Neuronal stem cell (in vitro differentiated cells): ENCODE measurements at places on chromosomes 16 and 17.
A peak's percentile ranks its signal among the peaks of the same experiment; 100 is the strongest.

GRCh38 chr17:45042346-45043120, 8.9 kb downstream of the DCAKD start:
- DNase-seq = no peak

DNA sequence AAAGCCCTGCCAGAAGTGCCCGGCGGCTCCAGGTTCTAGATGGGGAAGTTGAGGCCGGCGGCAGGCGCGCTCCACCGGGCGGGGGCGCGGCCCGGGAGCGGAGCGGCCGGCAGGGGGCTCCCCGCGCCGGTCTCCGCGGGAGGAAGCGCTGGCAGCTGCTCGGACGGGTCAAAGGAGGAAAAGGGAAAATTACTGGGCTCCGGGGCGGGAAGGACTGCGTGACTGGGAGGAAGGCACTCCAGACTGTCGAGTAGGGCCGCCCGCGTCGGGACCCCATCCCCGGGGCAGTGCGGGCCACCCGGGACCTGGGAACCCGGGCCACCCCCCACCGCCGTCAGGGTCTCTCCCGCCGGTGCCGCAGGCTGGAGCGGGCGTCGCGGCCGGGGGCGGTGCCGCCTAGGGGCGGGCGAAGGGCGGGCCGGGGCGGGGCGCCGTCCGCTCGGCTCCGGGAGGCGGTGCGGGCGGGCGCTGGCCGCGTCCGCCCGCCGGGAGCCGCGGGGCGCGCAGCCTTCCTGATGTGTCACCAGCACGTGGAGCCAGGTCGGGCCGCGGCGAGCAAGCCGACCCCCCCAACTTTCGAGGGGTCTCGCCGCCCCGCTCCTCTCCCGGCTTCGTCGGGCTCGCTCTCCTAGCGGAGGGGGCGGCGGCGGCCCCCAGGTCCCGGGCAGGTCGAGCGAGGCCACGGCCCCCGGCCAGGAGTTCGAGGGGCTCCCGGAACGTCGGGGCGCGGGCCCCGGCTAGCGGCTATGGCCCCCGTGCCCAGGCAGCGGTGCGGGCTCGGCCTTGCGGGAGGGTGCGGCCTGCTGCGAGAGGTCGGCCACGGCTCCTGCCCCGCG, 167.5 kb downstream of the RAB11FIP4 start:
- peak; percentile 63 for DNase-seq

DNA sequence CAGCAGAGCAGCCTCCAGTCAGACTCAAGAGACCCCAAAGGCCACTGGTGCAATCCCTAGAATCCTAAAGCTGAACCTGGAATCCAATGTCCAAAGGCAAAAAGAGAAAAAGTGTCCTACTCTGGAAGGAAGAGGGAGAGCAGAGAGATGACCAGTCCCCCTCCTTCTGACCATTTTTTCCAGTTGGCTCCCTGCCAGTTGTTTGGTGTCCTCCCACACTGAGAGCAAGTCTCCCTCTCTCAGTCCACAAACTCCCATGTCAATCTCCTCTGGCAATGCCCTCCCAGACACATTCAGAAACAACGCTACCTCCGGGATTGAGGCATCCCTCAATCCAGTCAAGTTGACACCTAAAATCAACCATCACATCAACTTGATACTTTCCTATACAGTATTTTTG, 4.3 kb upstream of the CLEC19A start:
- no peak for DNase-seq

DNA sequence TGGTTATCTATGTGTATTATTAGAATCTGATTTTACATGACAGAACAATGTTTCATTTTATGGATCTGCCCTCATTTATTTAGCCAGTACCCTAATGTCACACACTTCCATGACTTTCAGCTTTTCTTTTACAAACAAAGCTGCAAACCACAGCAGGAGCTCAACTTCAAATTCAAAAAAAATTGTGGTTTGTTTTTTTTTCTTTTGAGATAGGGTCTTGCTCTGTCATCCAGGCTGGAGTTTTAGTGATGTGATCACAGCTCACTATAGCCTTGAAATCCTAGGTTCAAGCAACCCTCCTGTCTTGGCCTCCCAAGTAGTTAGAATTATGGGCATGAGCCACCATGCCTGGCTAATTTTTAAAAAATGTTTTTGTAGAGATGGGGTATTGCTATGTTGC, 8.2 kb upstream of the MPRIP start:
- DNase-seq = no peak

GRCh38 chr16:10883004-10883403, 6.0 kb downstream of the CIITA start:
- DNase-seq = no peak

- no peak for DNase-seq
These were observed 11.2 kb upstream of the ADAM11 start for GRCh38 chr17:44747566-44747965.

DNA sequence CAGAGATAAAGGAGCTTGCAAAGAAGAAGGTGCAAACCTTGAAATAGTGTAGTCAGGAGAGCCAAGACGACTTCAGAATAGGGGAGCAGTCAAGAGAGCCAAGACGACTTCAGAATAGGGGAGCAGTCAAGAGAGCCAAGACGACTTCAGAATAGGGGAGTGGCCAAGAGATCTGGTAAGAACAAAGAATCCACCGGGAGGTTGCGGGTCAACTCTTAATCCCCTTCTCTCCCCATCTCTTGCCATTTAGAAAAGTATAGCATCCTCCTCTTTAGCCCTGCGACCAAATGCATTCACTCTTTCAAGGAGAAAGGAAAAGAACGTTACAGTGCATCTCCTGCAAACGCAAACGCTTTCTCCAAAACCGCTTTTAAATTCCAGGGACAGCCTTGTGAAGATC, 713 bp downstream of the KNOP1 start:
- peak; percentile 30 for DNase-seq

DNA sequence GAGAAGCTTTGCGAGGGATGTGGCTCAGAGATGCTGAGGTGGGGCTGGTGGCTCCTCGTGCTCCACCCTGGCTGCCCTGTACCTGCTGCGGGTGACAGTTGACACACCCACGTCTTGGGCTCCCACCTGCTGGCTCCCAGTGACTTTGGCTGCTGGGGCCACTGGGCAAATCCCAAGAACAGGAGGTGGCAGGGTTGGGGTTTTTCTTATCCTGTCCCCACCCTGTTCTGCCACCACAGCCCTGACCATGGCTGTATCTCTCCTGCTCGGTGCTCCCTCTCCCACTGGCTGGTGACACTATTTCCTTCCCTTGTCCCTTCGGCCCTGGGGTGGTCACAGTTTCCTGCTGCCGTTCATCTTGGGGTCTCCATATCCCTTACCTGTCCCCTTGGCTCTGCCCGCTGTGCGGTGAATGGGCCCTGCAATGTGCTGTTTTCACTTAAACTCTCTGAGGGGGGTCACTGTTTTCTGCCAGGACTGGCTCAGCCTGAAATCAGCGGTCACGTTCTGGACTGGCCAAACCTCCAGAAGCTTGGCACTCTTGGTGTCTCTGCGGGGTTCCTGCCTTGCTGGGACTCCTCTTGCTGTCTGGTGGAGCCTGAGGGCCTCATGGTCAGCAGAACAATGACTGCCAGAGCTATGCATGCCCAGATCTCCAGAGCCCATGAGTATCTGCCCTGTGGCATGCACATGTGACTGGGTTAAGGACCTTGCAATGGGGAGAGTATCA, 144.2 kb downstream of the IRF8 start:
- DNase-seq = no peak

GRCh38 chr17:69871318-69871717, 203.7 kb upstream of the KCNJ16 start:
- DNase-seq = no peak

GRCh38 chr16:67800338-67800926, 5.9 kb downstream of the RANBP10 start:
- no peak for DNase-seq

- DNase-seq = no peak
These were observed 2.2 kb upstream of the PIGS start for GRCh38 chr17:28573521-28573920.

- no peak for DNase-seq
These were observed 313.5 kb downstream of the PHKB start for GRCh38 chr16:47774661-47775060.

DNA sequence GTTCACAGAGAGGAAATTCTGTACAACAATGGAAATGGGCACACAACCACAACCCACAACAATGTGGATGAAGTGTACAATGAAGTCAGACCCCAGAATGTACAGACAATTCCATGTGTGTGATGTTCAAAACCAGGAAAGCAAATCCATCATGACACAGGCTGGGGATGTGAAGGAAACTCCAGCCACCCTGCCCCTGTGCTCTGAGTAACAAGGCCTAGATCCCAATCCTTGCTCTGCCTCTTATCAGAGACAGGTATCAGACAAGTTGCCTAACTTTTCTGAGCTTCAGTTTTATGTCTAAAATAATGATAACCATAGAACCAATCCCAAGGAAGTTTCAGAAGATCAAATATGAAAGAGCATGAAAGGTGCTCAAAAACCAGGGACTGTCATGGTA, 1.8 kb upstream of the C16orf95 start:
- no peak for DNase-seq

GRCh38 chr16:14445937-14446715, 183.9 kb downstream of the PARN start:
- no peak for DNase-seq

DNA sequence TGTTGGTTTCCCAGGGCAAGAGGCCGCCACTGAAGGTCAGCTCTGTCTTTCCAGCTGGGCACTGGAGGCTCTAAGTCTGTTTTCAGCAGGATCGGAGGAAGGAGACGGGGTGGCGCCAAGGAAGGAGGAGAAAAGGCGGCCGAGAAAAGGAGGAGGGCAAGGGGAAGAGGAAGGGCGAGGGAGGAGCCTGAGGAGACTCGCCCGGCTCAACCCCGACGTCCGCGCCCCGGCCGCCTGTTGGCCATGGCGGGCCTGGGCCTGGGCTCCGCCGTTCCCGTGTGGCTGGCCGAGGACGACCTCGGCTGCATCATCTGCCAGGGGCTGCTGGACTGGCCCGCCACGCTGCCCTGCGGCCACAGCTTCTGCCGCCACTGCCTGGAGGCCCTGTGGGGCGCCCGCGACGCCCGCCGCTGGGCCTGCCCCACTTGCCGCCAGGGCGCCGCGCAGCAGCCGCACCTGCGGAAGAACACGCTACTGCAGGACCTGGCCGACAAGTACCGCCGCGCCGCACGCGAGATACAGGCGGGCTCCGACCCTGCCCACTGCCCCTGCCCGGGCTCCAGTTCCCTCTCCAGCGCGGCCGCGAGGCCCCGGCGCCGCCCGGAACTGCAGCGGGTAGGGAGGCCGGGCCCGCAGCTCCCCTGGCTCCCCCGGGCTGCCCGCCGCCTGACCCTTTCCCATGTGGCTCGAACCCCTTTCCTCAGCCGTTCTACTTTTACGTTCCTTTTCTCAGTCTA, at the start of gene RNF135:
Gene RNF135 (plus strand): TSS at position 209 of the 737 bp plus-strand sequence. CDS start 35 bp downstream, at position 244.
- DNase-seq = peak; percentile 61

DNA sequence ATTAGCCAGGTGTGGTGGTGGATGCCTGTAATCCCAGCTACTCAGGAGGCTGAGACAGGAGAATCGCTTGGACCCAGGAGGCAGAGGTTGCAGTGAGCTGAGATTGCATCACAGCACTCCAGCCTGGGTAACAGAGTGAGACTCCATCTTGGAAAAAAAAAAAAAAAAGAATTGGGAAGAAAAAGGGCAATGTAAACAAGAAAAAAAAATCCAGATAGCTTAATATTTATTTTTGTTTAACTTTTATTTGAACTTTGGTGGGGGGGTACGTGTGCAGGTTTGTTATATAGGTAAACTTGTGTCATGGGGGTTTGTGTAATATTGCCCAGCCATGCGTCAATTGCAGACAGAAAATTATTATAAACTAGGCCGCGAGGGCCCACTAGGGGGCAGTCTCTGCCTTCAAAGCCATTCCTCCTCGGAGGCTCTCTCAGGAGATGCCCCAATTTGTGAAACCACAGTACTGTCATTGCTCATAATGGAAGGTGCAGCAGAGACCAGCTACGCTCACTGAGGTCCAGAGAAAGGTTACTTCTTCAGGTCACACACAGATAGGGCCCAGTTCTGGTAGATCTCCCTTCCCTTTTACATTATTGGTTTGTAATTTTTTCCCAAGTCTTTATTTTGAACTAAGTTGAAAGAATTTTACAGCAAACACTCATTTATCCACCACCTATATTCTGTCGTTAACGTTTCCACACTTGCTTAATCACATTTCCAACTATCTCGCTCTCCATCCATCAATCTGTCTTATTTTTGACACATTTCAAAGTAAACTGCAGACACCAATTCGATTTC, 206.2 kb downstream of the PRKCB start:
- peak; percentile 69 for DNase-seq

GRCh38 chr17:37388266-37388665, 12.5 kb downstream of the C17orf78 start:
- no peak for DNase-seq

GRCh38 chr17:16888413-16889087, 83.4 kb downstream of the TNFRSF13B start:
- no peak for DNase-seq

- DNase-seq = no peak
These were observed 462.0 kb downstream of the CDH11 start for GRCh38 chr16:64659866-64660265.

- no peak for DNase-seq
These were observed 37.5 kb downstream of the CREBBP start for GRCh38 chr16:3842994-3843393.

DNA sequence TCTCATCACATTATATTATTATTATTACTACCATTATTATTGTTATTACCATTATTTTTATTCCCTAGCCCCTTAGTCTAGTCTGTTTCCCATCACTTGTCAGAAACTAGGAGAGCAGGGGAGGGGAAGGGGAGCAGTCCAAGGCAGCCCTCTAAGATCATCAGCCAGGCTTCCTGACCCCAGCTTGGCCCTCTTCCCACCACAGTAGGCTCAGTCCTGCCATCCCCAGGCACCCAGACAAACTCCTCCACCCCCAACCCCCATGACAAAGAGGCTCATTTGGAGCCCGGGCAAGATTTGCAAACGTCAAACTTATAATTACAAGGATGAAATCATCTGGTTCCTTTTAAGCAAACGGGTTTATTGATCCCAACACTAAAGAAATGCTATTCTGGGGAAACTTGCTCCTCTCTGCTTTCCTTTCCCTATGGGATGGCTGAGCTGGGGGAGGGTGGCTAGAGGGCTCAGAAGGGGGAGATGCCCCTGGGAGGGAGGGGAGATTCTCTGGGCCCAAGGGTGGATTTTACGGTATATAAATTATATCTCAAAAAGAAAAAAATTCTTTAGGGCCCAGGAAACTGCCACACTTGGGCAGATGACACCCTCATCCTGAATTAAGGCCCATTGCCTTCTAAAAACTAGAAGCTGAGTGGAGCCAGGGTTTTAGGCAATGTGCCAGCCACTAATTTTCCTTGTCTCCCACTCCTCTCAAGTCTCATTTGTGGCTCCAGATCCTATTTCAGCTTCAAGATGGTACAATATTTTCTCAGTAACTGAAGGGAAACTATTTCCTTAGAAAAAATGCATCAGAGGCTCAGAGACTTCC, 4.4 kb upstream of the CBFB start:
- no peak for DNase-seq
